Skeletal muscle cell (primary cell): ENCODE measurements at places on chromosomes 5 and 9.

- DNase-seq: no peak
These were observed 65.5 kb downstream of the ARHGEF28 start for GRCh38 chr5:73691302-73692080.

DNA sequence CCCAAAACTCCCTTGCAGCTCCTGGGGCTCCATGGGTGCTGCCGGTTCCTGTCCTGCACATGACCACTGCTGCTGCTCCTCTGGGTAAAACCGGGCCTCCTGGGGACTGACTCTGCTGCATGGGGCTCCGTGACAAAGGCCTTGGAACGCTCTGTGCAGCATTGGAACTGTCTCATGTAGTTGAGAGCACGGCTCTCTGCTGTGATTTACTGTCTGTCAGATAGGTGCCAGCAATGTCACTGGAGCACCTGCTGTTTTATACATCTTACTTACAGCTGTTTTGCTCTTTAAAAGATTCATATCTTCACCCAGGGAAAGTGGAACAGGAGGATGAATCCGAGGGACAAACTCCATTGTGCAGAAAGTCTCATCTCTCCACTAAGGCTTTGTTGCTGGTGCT is 138.1 kb downstream of the YIPF5 start:
- DNase-seq: no peak

GRCh38 chr9:126984969-126985368 is 70.4 kb downstream of the RALGPS1 start:
- no peak for DNase-seq

DNA sequence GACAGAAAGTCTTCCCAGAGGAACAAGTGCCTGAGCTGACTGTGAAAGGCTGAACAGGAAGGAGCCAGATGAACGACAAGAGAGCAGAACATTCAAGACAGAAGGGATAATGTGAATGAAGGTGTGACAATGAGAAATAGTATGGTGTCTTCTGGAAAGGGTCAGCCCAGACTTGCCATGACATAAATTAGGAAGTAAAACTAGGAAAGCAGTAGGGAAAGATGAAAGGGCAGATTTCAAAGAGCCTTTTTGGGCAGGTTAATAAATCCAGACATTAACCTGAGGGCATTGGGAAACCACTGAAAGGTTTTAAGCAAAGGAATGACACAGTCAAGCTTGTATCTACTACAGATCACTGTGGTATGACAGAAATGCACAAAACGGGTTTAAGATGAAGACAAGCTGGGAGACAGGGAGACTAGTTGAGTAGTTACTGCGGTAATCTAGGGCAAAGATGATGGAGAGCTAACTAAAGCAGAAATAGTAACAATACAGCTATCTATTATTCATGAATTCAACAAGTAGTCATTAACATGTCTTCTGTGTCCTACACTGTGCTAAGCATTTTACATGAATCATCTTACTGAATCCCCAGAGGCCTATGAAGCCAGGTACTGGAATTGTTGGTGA is 580.9 kb upstream of the WWC1 start:
- no peak for DNase-seq

- DNase-seq: no peak
These were observed 172.2 kb downstream of the ERCC6L2 start for GRCh38 chr9:96047741-96048103.

- no peak for DNase-seq
These were observed 12.4 kb downstream of the CBY3 start for GRCh38 chr5:179668391-179668790.

- DNase-seq: no peak
These were observed 128.8 kb downstream of the FBN2 start for GRCh38 chr5:128409166-128409800.
